ENCODE measurements at places on chromosomes 16 and 17.
A peak's percentile ranks its signal among the peaks of the same experiment; 100 is the strongest.

DNA sequence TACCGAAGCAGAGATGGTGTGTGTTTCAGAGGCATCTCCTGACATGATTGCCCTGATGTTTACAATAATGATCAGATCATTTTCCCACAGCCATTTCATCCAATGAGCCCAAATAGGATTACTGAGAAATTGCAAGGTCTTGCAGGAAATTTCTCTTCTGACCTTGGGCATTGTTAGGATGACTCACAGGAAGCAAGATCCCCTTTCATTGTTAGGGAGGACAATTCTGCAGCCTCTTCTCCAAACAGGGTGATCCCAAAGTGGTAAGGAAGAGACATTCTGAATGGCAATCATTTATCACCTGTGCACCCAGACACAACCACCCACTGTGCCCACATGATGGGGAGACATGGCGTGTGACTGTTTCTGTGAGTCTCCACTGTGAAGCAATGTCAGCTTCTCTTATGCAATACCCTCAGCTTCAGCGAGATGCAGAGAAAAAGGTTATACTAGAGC, 306.7 kb upstream of the XYLT1 start:
- H3K4me3 ChIP-seq = no peak overlapping the region
- no peaks in the 10 kb centered on the region for H3K36me3 ChIP-seq
- no peak for DNase-seq

- H3K4me3 ChIP-seq = no peak overlapping the region
- peak; percentile 69 for DNase-seq
- H3K27ac ChIP-seq = no peak overlapping the region
- no peaks in the 10 kb centered on the region for H3K27me3 ChIP-seq
- H3K4me1 ChIP-seq = peaks cover 8% of the 10 kb centered on the region
Observed at GRCh38 chr17:47210105-47210504, 957 bp downstream of the MYL4 start.

- peak overlapping the region; percentile 55 for H3K27ac ChIP-seq
- no peaks in the 10 kb centered on the region for H3K27me3 ChIP-seq
- peaks cover 34% of the 10 kb centered on the region for H3K4me1 ChIP-seq
- H3K36me3 ChIP-seq = no peaks in the 10 kb centered on the region
Observed at GRCh38 chr16:75265911-75266701, 14.7 kb upstream of the BCAR1 start.

DNA sequence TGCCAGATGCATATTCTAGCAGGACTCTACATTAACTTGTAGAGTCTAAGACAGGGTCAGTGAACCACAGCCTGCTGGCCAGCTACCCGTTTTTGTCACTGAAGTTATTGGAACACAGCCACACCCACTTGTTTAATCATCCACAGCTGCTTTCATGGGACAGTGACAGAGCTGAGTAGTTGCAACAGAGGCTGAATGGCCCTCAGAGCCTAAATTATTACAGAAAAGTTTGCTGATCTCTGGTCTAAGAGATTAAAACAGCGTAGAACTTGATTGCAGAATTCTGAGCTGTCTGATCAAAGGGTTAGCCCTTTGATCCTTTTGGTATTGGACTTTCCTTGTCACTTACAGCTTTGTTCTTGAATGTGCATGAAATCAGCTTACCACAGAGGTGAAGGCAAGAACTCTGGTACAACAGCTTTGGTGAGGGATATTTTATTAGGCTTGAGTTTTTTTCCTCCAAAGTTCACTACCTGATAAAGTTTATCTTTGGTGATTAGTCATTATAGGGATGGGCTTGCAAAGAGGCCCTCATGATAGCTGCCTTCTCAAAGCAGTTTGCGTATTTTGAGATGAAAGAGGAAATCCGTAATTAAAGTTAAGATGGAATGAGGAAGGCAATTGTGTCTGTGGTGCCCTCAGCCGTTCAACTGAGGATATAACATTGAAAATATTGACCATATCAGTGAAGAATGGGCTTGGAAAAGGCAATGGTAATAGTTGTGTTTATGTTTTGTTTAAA, 23.6 kb downstream of the ALDH3A2 start:
- DNase-seq = peak; percentile 72
- no peak overlapping the region for H3K4me3 ChIP-seq
- H3K36me3 ChIP-seq = peaks cover 18% of the 10 kb centered on the region

DNA sequence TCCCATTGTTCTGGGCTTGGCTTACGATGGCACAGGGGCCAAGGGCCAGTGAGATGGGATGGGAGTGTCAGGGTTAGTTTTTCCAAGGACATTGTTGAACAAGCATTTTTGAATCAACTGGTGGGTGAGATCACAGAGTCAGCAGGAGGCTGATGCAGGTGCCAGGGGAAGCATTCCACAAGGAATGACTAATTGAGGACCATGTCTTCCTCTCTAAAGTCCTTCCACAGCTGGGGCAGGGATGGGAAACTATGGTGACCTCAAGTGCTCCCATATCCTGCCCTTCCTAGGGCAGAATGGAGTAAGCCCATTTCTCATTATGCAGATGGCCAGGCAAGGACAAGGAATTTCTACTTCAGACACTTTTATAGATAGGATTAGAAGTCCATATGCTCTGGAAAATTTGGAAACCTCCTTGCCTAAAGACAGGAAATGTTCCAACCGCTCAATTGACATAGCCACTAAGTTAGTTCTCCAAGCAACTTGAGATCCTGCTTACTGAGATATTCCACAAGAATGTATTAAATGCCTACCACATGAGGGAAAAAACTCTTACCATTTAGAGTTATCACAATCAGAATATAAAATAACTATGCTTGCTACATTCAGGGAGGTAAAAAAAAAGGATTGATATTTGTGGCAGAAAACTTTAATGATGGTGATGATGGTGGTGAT, 21.2 kb upstream of the ENGASE start:
- no peaks in the 10 kb centered on the region for H3K4me1 ChIP-seq
- no peaks in the 10 kb centered on the region for H3K27me3 ChIP-seq
- no peak overlapping the region for H3K27ac ChIP-seq

DNA sequence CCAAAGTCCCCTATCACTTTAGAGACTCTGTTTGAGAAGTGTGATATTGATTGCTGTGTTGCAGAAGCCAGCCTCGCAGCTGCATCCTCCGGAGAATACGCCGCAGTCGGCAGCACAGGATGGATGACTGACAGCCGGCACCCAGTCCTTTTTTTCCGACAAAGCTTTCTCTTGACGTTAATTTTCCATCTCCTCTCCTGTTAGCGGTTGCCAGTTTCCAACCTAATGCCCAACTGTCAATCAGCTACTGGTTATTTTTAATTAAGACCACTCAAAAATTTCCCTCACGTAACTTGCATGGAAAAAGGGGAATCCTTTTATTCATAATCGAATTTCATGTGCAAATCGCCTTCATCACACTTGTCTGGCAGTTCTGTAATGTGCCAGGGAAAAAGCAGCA, 953.9 kb downstream of the CDH11 start:
- H3K4me3 ChIP-seq = no peak overlapping the region
- no peaks in the 10 kb centered on the region for H3K4me1 ChIP-seq
- no peaks in the 10 kb centered on the region for H3K36me3 ChIP-seq
- DNase-seq = no peak
- no peaks in the 10 kb centered on the region for H3K27me3 ChIP-seq

All from kidney (tissue), 22 donors.